ENCODE measurements at places on chromosomes 5 and 9.

- DNase-seq: no peak
These were observed 50.4 kb downstream of the DAP start for GRCh38 chr5:10710513-10711128.

GRCh38 chr5:11407556-11408145, 496.6 kb downstream of the CTNND2 start:
- no peak for DNase-seq

GRCh38 chr5:1548702-1549474, 25.1 kb upstream of the LPCAT1 start:
- no peak for DNase-seq

DNA sequence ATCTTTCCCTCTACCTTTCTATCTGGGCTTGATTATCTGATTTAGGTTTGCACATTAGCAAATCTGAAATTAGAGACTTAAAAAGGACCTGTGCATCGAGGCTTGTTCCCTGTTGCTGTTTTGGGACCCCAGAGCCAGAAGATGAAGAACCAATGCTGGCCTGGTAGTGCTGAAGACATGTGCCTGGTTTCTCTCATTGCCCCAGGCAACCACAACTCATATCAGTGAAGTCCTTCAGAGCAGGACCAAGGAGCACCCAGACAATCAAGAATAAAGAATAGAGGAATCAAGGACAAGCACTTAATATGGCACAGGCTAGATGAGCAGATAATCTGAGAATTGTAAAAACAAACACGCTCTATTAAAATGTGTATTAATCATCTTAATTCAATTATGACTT, 362.7 kb downstream of the DMRTA1 start:
- DNase-seq: no peak

- DNase-seq: no peak
These were observed 1.0 kb upstream of the MAMDC4 start for GRCh38 chr9:136850866-136851775.

DNA sequence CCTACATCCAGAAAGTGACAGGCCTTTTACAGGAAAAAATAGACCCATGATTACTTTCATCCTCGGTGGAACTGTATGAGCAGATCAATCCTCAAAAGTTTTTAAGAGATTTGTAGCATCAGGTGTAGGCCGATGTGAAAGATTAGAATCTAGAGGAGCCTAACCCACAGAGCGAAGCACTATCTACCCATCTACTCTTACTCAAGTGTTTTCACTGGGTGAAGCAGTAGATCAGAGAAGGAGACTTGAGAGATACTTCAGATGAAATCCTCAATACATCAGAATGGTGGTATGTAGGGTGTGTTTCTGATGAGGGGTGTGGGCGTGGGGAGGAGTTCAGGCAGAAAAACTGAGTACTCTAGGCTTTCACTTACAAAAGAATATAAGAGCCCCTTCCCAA, 192.8 kb downstream of the FER start:
- no peak for DNase-seq

GRCh38 chr5:68746643-68747420, 347.0 kb upstream of the SLC30A5 start:
- no peak for DNase-seq

- no peak for DNase-seq
These were observed 129.7 kb upstream of the TMEM161B start for GRCh38 chr5:88398316-88398715.

DNA sequence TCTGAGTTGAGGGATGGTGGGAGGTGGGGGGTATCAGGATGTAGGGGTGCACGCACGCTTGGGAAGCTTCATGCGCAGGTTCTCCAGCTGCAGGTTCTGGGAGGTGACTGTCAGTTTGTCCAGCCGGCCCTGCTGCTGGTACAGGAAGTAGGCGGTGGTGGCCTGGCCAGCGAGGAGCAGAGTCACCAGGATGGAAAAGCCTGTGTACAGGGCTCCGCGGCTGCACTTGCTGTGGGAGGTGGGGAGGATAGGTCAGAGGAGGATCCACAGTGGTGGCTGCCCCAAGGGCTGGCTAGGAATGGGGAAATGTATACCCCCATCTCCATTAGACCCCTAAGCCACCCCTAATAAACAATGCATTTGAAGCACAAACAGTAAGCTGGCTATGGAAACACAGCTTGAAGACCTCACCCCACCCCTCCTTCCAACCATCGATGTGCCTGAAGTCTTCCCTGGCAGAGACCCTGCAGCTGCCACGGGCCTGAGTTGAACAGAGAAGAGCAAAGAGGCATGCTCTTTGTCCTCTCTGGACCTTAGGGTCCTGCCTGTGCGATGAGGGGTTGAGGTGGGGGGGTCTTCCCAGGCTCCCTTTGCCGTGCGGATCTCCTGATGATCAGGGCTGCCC, 5.5 kb downstream of the CD74 start:
- no peak for DNase-seq

GRCh38 chr5:101393795-101394450, 490.8 kb upstream of the ST8SIA4 start:
- no peak for DNase-seq

DNA sequence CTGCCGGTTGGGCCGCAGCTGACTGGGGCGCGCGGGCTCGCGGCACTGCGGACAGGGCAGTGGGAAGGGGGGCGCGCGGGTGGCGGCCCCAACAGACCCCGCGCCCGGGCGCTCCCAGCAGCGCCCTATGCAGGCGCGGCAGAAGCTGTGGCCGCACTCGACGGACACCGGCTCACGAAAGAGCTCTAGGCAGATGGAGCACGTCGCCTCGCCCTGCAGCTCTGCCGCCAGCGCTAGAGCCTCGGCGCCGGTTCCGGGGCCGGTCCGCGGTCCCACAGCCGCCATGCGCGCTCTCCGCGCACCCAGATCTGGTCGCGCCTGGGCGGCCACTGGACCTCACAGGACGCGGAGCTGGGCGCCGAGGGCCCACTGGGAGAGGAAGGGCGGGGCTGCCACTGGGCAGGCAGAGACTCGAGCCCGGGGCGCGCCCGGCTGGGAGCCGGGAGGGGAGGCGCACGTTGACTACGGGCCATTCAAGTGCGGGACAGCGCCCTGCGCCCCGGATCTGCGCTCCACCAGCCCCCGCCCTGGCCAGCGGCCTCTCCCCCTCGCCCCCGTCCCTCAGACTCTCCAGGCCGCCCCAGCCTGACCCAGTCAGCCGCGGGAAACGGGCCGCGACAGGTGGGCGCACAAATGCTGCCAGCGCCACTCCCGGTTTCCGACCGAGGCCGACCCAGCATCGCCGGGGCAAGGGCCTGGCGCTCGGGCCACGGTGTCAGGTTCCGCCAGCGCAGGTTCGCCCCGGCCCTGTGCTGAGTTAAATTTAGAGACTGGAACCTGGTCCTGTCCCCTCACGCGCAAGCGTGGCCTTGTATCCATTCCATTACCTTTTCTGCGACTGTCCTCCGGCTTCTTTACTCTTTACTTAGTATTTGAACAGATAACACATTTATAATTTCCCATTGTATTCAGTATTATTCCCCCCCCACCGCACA, at the start of gene TRIM7:
Gene TRIM7 (minus strand): TSS at position 371 of the 935 bp plus-strand sequence. CDS start 86 bp downstream, at position 285.
- no peak for DNase-seq

DNA sequence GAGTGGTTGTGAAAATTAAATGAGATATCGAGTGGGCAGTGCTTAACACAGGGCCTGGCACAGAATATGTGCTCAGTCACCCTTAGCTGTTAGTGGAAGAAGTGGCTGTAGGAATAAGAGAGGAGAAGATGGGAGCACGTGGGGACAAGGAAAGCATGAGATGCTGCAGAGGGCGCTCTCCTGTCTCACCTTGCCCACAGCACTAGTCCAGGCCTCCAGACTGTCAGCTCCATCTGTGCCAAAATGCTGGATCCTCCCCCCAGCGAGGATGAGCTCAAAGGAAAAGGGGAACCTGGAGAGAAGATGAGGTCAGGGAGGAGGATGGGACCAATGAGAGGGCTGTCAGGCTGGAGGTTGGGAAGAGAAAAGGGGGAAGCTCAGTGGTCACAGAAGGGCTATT, 12.5 kb downstream of the ARAP3 start:
- no peak for DNase-seq

GRCh38 chr5:133682451-133682850, 70.1 kb upstream of the FSTL4 start:
- no peak for DNase-seq

GRCh38 chr5:125154301-125155110, 408.1 kb upstream of the ZNF608 start:
- no peak for DNase-seq

DNA sequence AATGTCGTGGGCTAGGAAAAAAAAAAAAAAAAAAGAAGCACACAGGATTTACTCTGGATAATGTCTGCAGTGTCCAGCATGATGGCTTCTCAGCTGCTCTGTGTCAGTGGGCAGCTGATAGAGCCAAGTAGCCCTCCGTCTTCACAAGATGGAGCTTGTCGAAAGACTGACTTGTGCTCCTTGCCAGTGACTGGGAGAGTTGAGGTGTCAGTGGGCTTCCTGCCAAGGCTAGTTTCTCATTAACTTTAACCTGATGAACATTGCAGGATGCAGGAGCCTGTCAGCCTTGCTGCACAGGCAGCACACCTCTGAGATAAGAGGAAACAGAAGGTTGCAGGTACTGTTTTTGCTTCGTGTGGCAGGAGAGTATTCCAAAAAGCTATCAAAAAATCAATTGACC, 171.4 kb upstream of the SGCD start:
- no peak for DNase-seq
